ENCODE measurements at places on chromosomes 3 and 15.

DNA sequence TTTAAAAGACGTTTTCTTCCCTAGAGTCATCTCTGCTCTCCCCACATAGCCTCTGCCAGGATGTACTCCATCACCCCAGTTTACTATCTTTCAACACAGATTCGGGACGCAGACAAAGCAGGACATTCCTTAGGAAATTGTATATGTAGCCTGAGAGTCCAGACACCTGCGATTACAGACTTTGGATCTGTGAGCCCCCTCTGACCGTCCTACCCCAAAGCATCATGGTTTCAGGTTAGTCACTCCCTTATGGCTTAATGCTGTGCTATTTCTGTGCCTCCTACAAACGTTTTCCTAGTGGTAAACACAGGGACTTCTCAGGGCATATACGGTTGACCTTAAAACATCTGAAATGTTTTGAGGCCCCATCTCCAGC, 234.0 kb upstream of the BHLHE40 start:
- no peak for DNase-seq

- no peak for DNase-seq
Measured at GRCh38 chr15:46576646-46577395, 942.0 kb downstream of the SQOR start.

- DNase-seq, result no peak
Measured at GRCh38 chr3:15391007-15391406, 36.3 kb downstream of the METTL6 start.

GRCh38 chr3:169545606-169546005, 117.9 kb downstream of the MECOM start:
- DNase-seq, result no peak

- DNase-seq, result no peak
Measured at GRCh38 chr3:129599607-129600006, 6.9 kb downstream of the PLXND1 start.
